ENCODE measurements at places on chromosomes 13 and 19.

DNA sequence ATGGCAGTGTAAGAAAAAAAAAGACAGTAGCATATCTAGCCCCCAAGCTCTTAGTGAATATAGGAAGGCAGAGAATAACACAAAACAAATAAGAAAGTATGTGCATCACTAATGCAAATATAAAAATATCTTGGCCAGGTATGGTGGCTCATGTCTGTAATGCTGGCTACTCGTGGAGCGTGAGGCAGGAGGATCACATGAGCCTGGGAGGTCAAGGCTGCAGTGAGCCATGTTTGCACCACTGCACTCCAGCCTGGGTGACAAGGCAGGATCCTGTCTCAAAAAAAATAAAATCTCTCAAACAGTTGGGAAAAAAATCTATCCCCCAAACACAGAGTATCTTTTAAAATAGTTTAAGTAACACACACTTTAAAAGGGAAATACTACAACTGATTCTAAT is 17.4 kb downstream of the SPART start:
- DNase-seq = no peak

DNA sequence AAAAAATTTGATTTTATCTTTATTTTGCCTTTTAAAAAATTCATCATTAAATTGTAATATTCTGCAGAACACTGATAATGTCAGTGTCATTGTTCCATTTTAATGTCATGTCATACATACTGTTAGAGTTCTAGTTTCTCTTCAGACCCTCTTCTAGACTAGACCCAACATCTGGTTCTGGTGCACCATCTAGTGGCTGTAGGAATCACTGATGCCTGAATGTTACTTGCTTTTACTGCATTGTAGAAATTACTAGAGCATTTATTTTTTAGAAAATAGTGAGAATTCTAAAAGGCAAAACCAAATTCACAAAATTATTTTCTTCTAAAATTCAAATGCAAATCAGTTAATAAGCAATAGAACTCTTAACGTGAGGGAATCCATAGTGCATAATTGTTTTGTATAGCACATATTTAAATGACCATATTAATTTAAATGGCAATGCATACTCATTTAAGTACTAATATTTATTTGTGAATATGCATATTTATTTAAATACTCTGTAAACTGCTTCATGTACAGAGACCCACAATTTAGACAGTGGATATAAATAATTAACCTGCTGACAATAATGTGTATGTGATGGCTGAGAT is 425.7 kb downstream of the KLF12 start:
- DNase-seq = peak; percentile 89

DNA sequence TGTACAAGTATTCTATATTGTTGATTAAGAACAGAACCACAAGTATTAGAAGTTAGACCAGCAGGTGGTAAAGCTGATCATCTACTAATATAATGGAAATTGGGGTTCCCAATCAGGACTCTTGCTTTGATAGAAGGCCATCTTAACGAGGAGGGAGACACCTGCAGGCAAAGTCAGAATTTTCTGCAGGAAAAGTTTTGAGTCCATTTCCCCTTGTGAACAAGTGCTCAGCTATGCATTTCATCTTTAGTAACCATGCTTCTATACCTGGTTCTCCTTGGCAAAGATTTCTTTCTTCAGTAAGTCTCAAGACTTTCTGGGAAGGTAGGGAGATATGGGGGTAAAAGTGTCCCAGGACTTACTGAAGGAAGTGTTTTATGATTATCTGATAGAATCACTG is 36.1 kb upstream of the USPL1 start:
- DNase-seq = no peak

- peak; percentile 88 for DNase-seq
Measured at GRCh38 chr19:16442386-16443276, 29.1 kb downstream of the EPS15L1 start.

DNA sequence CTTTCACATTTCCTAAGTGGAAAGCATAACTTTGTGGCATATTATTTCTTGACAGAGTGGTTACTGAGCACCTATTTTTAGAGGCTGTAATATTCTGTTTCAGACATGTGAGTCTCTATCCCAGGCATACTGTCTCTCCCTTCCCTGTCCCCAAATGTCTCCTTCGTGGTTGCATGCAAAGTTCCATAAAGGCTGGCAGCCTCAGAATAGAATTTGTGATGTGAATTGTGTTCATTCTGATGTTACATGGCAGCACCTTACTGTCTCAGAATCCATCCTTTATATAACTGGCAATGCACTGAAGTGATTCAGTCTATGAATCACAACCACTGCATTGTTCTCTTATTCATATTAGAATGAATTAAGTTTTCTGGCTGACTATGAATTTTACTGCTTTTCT is 89.0 kb upstream of the SLC7A1 start:
- DNase-seq = no peak

- DNase-seq = no peak
Measured at GRCh38 chr19:17450264-17451075, 2.0 kb upstream of the TMEM221 start.

- DNase-seq = no peak
Measured at GRCh38 chr13:42821437-42821836, 40.1 kb downstream of the FAM216B start.

DNA sequence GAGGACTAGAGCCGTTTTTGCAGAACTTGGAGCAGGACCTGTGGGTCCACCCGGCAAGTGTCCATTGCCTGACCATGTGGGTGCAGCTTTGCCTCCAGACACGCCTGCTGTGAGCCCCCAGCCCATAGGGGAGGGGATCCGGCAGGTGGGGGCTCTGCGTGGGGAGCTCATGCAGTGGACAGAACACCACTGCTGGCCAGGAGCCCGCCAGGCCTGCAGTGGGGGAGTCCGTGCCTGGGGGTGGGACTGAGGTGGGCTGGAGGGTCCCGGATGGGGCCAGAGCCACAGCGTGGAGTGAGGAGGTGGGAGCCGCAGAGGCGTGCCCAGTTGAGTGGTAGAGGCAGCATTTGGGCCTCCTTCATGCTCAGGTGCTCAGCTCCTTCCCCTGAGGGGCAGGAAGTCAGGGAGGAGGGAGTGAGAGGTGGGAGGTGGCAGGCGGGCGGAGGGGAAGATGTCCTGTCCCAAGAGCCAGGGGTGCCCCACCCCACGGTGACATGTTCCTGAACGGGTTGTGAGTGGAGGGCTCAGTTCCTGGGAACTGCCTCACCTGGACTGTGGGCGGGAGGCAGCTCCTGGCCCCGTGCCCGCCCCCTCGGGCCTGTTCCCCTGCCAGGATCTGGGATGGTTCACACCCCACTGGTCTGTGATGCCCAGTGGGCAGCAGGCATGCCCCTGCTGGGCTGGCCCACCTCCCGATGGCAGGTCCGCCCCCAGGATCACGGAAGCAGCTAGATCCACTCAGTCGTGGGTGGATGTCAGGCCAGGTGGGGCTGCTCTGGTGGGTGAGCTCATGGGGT is 8.8 kb downstream of the ADAT3 start:
- DNase-seq = no peak

GRCh38 chr13:98397221-98397620 is 179.7 kb downstream of the STK24 start:
- no peak for DNase-seq

GRCh38 chr13:100473087-100473486 is 115.5 kb downstream of the GGACT start:
- no peak for DNase-seq

DNA sequence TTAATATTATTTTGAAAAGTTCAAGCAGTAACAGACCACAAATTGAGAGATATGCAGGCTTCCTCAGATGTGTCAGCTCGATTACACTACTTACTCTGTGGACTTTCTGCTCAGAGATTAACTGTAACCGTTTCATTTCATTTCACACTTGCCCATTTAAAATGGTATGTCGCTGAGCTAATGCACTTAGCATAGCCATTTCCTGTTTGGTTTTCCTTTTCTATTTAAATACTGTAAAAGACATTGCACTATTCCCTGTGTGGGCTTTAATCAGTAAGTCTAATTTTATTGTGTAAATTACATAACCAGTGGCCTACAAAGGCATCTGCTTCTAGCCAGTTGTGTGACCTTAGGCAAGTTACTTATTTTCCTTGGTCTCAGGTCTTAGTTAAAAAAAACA is 237.6 kb downstream of the LACC1 start:
- DNase-seq = no peak

DNA sequence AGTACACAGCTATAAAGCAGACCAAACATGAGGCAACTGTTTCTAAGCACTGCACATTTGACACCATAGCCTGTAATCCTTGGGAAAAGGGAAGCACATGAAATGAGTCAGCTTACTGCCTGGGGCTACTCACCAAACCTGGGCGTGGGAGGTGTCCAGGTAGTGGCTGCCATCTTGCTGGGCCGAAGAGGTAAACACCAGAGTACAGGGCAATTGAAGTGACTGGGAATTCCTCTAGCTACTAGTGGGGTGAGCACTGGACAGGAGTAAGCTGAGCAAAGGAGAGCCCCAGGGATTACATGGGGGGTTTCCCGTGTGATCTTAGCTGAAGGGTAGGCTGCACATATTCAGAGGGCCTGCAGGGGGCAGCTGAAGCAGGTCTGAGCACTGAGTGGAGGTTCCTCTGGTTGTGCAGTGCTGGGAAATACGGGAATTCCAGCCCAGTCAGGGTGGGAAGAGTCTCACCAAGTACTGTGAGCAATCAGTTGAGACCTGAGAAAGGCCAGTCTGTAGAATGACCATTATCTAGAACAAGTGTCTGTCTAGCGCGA is 140.5 kb downstream of the SLC7A1 start:
- DNase-seq = no peak

DNA sequence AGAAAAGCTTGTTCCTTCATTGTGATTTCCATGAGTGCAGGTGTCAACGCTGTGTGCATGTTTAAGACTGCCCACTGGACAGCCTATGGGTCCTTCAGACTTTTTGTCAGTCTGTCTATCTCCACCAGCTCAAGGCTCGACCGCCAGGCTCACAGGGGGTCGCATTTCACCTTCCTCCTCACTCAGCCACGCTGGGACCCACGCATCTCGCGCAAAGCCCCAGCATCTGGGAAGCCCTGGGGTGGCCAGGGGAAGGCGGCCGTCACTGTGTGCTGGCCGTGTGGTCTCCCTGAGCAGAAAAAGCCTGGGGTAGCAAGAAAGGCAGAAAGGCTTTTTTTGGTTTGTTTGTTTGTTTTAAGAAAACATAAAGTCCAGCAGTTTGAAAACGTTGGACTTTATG is 48.5 kb downstream of the KLF2 start:
- DNase-seq = no peak

- DNase-seq = peak; percentile 42
Measured at GRCh38 chr13:71358218-71358617, 508.8 kb downstream of the DACH1 start.
